Endothelial cell (in vitro differentiated cells): ENCODE measurements at places on chromosomes 12 and 14.

DNA sequence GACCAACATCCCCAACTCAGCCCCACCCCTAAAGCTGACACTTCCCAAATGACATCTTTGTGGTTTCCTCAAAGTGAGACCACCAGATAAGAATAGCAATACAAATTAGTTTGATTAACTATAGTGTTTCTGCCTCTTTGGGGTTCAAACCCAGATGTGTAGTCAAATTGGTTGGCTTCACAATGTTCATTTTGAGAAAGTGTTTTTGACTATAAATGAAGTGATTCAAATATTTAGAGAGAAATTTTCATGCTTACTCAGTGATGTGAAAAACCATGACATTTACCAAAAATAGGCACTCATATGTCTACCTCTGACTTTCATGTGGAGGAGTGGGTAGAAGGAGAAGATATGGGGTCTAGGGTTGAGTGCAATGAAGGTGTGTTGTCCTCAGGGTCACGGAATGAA lies 218.4 kb downstream of the BCAT1 start:
- DNase-seq: no peak

- DNase-seq: no peak
These were observed 181.9 kb downstream of the NUAK1 start for GRCh38 chr12:105956662-105957457.

DNA sequence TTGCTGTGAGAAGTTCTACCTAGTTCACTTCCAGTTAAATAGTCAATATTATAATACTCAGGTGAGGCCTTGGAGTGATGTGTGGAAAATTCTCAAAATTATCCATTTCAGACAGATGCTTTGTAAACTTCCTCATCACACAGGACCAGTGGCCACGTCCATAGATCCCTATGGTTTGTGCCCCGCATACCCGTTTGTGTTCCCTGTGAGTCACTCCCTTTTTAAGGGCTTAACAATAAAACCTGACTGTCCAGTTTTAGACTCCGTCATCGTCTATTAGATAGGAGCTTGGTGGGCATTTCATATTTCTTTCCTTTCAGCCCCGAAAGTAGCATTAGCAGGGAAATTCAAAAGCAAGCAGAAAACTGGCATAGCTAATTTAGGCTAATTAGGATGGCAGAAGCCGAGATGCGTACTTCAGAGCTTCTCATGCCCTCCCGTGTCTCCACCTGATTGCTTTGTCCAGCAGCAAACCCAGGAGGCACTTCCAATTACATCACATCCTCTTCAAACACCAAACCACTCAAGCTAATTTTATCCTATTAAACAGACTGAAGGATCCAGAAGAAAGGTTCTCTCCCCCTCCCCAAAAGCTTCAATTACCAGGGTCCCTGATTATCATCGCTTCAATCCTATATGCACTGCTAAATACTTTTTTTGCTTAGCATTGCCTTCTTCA lies 186.6 kb upstream of the OTX2 start:
- DNase-seq: no peak

DNA sequence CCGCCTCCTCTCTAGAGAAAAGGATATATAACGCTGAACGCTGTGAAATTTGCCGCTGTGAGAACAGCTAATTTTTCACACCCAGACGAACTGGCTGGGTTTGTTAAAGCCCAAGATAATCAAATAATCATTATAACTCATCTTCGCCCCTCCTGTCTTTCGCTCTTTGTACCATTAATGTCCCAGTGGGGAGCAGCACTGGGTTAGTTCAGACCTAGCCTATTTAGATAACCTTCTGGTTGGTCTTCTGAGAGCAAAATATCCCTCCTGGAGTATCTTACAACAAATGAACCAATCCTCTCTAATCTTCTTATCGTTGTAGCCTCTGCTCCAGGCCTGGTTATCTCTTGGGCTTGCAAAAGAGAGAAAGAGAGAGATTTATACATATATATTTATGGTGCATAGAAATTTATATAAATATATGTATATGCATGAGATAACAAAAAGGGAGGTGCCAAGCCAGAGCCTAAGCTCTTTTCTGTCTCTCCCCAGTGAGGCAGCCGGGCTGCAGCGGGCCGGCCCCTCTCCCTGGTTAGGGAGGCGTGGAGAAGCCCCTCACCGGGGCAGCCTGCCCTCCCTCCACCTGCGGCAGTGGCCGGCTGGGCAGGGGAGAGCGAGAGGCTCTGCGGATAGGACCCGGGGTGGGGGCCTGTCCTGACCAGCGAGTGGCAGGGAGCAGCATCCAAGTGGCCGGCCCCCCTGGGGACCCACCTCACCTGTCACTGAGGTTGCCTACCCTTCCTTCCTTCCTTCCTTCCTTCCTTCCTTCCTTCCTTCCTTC lies 202.0 kb upstream of the LHX5 start:
- DNase-seq: no peak

DNA sequence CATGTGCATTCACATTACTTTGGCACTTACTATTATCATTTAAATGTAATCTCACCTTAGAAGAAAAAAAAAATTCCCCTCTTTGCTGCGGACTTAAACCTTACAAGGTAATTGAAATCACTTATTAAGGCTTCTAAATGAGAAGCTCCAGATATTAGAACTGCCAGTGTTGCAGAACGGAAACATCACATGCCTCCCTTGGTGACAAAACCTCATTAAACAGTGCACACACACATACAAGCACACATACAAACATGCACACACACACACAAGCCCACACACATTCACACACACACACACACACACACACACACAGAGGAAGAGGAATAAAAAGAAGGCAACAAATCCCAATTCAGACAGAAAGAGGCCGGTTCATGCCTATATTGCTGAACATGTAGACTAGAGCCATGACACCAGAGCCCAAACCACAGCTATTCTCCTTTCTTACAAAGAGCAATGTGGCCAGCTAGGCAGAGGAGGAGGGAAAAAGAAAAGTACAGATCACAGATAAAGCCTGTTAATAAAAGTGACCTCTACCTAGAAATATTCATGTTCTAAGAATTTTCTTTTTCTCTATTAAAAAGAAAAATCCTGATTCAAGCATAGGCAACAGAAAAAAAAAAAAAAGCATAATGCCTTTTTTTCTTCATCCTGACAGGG lies 405.2 kb upstream of the FLRT2 start:
- DNase-seq: no peak
